CD4-positive, alpha-beta T cell treated with Interleukin-6 at 100 ng/mL for 8 hours (primary cell): ENCODE measurements at places on chromosomes 4 and X.

- no peak for DNase-seq
These were observed 5.6 kb downstream of the QRFPR start for GRCh38 chr4:121375262-121375661.

GRCh38 chr4:39331191-39331590 lies 35.0 kb downstream of the RFC1 start:
- DNase-seq, result no peak

DNA sequence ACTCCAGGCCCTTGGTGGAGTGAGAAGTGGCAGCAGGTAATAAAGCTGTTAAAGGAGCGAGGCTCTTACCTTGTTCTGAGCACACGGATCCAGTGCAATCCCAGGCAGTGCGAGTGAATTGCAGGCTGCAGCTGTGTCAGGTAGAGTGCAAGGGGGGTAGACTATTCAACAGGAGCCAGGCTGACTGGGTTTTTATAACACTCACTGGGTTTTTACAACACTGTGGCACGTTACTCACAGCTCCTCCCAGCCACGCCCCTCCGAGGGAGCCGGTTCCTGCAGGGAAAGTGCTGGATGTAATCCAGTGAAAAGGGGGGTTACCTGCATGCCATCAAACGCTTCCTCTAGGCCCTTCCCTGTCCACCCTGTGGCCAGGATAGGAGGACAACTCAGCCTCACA lies 358 bp downstream of the FGFBP1 start:
- no peak for DNase-seq

GRCh38 chr4:110009550-110009949 lies 96.9 kb downstream of the EGF start:
- no peak for DNase-seq

DNA sequence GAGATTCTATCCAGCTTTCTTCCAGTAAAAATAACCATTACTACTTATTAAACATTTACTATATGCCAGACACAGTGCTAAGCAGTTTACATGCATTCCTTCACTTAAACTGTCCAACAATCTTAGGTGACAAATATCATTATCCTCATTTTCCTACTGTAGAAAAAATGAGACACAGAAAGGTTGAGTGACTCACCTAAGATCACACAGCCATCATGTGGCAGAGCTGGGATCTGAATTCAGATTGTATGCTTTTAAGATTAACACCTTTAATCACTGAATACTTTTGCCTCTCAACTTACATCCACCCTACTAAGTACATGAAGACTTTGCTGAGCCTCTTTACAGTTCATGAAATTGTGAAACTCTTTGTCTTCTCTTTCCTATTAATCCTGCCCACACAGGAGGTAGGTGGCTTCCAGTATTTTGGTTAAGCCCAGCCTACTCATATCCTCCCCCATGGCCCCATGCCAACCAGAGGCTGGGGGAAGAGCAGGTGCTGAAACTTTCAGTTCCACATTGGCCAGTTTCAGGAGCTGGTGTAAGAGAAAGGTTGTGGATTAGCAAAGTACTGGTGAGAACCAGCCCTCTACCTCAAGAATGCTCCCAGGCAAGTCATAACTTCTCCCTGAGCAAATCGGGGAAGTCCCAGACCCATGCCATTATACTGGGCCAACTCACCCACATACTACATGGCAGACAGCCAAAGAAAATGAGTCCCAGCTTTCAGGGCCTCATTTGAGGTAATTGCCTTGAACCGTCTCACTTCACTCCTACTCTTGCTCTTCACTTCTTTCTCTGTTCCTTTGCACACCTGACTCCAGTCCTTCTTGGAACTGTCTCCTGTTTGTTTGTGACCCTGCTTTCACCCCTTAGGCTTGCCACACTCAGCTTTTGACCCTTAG lies 211.1 kb downstream of the GUCY2F start:
- DNase-seq, result no peak

DNA sequence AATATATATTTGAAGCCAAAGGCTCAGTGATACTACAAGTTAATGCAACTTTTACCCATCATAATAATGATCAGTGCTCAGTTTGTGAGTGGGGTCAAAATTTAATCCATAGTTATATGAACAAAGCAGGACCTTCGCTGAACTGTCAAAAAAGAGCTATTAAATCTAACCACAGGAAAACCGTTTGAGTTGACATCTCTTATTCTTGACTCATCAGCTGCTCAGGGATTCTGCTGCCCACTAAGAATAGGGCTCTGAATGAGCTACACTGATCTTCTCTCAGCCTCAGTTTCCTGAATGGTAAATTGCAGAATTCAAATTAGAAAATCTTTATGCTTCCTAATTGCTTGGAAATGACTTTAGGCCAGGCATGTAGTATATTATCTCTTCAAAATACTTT lies 44.9 kb upstream of the NAP1L5 start:
- no peak for DNase-seq

DNA sequence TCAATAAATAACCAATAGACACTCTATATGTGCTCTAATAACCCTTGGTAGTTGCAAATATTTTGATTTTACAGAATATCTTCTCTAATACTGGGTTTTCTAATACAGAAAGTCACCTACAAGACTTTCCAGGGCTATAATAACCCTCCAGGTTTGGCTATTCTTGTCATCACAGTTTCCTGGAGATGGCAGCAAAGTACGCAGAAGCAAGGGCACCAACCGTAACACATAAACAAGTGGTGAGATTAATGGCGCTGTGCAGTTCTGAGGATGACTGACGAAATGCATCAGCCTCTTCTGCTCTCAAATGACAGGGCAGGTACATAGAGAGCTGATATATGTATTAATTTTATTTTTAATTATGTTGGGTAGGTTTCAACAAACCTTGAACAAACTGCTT lies 122.4 kb downstream of the C4orf33 start:
- no peak for DNase-seq

DNA sequence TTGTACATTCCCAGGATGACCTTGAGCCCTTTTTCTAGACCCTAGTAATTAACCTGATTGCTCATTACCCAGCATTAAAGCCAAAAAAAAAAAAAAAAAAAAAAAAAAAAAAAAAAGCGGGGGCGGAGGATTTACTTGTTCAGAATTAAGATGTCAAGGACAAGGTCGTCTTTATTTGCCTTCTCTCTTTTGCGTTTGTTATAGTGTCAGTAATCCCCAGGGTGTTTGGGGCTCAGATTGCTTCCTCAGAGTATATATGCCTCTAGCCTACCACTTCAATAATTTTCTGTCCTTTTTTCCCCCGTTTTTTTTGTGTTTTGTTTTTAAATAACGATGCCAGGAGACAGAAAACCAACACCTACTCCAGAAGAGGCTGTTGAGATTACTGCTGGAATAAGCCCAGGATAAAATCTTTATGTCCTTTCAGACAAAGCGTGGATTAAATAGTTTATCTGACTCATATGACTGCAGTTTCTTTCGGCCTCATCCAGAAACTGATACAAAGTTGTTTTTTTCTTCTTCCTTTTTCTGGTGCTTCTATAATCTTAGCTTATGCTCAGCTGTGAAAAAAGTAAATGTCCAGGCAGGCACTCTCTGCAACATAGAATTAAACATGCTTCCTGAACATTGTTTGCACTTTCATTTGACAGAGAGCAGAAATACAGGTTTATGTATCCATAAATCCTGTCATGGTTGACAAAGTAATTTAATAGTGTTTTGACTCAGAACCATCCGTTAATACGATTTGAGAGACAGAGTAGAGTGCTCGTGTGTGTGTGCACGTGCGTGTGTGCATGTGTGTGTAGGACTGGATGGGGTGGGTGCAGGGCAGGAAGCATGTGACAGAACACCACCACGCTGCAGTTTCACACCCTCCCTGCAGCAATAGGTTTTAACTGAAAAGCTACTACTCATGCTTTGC lies 138.6 kb downstream of the AFF1 start:
- DNase-seq, result peak; percentile 62

GRCh38 chr4:8129136-8129535 lies 29.5 kb downstream of the ABLIM2 start:
- DNase-seq, result no peak

DNA sequence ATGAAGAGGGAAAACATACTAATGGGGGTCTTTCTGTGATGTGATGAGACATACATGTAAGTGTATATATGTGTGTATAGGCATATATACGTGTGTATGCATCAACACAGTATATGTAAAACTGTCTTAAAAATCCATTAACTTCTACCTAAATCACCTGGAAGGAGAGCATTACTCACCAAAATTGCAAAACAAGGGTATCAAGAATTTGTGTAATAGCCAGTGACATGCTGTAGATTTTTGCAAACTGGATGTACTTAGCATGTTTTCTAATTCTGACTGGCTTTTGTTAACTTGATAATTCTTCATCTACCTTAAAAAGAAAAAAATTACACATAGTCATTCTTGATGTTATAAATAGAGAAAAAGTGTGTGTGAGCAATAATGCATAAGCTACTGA lies 104.7 kb downstream of the PRRG1 start:
- DNase-seq, result no peak

- no peak for DNase-seq
These were observed 19.0 kb upstream of the USO1 start for GRCh38 chr4:75705198-75705977.

DNA sequence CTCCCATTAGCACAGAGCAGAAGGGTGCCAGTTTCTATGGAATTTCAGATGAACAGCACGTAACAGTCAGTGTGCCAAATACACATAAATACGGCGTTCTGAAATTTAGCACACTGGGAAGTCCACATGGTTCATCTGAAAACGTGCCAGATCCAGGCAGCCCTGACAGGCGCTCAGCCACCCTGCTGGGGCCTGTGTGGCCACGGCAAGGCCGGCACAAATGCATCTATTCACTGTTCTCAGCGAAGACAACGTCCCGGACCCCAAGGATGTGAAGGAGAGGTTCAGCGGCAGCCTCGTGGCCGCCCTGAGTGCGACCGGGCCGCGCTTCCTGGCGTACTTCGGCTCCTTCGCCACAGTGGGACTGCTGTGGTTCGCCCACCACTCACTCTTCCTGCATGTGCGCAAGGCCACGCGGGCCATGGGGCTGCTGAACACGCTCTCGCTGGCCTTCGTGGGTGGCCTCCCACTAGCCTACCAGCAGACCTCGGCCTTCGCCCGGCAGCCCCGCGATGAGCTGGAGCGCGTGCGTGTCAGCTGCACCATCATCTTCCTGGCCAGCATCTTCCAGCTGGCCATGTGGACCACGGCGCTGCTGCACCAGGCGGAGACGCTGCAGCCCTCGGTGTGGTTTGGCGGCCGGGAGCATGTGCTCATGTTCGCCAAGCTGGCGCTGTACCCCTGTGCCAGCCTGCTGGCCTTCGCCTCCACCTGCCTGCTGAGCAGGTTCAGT lies 15.6 kb downstream of the DGKQ start:
- no peak for DNase-seq
